Stimulated activated CD8-positive, alpha-beta memory T cell treated with anti-CD3 and anti-CD28 coated beads, Interleukin-12 subunit alpha, Interleukin-12 subunit beta, amount 100 ng/mL, for 1 hour (primary cell): ENCODE measurements at places on chromosomes 1 and 21.

GRCh38 chr21:29697555-29698193 is 242.1 kb downstream of the GRIK1 start:
- DNase-seq, result no peak

DNA sequence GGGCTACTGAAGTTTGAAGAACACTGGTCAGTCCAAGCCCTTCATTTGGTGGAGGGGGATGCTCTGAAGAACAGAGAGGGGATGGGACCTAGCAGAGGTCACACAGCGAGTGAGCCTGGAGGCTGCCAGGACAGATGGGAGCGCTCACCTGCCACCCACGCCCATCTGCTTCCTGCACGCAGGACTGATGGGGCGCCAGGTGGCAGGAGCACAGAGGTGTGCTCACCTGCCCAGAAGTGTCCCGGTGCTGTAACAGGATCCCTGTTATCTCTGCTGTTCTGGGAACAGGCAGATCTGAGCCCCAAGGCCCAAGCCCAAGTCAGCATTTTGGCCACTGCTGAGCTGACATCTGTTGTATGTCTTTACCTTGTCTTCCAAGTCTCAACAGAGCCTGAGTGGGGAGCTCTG is 40.5 kb downstream of the EPHB2 start:
- no peak for DNase-seq

- no peak for DNase-seq
Observed at GRCh38 chr1:93670141-93670540, 11.5 kb downstream of the BCAR3 start.

GRCh38 chr21:14270631-14271030 is 54.7 kb downstream of the RBM11 start:
- DNase-seq, result no peak

GRCh38 chr21:29504751-29505321 is 206.1 kb downstream of the BACH1 start:
- DNase-seq, result no peak

DNA sequence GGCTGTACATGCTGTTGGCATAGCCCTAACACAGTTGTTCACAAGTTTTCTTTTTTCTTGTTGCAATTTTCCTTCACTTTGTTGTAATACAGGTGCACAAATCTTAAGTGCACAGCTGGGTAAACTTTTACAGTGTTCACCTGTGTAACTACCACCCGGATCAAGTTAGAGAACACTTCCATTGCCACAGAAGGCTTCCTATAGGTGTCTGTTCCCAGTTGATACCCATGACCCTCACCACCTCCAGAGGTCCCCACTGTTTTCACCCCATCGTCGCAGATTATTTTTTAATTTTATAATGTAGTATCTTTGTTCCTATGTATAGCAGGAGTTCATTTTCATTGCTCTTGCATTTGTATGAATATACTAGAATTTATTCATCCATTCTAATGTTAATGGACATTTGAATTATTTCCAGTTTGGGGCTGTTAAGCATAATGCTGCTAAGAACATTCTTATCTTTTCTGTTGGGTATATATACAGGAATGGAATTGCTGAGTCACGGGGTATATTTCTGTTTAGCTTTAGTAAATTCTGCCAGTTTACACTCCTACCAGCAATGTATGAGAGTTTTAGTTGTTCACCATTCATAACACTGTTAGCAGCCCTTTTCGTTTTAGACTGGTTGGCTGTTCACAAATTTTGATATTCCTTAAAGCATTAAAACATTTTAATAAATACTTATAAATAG is 16.4 kb downstream of the SPRTN start:
- DNase-seq, result no peak

GRCh38 chr1:55040933-55041494 is 1.7 kb downstream of the PCSK9 start:
- DNase-seq, result no peak

DNA sequence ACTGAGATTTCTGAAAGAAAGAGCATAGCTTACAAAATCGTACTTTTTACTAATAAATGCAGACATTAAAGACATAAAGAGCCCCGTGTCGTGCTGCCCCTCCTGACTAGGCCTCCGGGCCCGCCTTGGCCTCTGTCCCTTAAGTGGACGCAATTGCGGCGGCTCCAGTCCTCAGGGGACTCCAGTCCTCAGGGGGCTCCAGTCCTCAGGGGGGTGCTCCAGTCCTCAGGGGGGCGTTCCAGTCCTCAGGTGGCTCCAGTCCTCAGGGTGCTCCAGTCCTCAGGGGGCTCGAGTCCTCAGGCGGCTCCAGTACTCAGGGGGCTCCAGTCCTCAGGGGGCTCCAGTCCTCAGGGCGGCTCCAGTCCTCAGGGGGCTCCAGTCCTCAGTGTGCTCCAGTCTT is 10.6 kb upstream of the OR2M2 start:
- DNase-seq, result no peak

- no peak for DNase-seq
Observed at GRCh38 chr1:172019976-172020375, 178.7 kb downstream of the DNM3 start.

DNA sequence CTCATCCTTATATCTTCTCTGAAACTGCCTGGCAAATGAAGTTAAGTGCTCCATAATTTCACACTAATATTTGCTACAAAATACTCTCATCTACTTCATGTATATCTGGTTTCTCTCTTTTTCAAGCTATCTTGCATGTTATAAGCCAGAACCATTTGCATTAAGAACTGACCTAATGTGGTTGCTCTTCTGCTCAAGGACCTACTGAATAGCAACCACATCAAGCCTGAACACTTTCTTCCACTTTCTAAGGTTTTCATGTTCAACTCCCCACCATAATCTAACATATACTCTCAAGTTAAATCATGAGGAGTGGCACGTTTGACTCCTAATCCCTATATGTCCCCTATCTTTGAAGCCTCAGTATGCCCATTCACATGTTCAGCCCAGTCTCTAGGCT is 27.2 kb downstream of the RGS1 start:
- DNase-seq, result no peak

- no peak for DNase-seq
Observed at GRCh38 chr21:14841511-14842472, 223.0 kb downstream of the NRIP1 start.

DNA sequence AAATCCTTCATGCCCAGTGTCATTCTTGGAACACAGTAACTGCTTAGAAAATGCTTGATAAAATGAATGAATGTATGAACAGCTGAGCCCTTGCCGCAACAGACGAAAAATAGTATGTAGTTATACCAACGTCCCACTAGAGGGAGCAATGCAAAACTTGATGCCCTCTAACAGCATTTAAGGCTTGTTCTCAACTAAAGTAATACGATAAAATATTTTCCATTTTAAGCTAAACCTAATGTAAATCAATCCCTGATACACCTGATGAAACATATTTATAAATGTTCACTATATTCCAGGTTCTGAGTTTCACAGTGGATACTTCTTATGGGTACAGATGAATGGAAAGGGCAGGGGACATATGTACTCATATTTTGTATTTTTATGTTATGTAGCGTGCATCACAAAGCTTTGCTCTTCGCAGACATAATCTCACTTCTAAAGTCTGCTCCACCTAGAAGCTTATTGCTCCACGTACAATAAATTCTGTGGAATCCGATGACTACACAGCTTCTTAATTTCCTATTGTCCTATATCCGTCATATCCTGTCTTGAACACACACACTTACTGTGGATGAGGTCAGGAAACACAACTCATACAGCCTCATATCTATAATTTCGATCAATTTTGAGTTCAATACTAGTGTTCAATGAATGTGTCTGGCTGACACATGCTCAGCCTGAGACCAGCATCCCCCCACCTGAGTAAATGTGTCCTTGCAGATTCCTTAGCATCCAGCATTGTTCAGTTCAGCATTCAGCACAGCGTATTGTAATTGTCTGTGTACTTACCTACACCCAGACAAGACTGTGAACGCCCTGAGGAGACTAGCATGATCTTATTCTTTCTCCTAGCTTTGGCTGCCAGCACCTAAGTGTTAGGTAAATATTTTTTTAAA is 4.4 kb upstream of the UTP25 start:
- no peak for DNase-seq

- DNase-seq, result no peak
Observed at GRCh38 chr1:174743654-174744561, 255.8 kb upstream of the CACYBP start.

- no peak for DNase-seq
Observed at GRCh38 chr1:157966031-157966537, 27.4 kb upstream of the KIRREL1 start.
